Uterine smooth muscle cell (primary cell): ENCODE measurements at places on chromosomes 3 and 15. TPM values are rescaled to one million over a fixed set of nuclear protein-coding genes. Genes with fewer than 3 reads are reported as not detected.

Gene A4GNT
- total RNA-seq: not detected in 2 replicates

Gene CSPG5
- total RNA-seq: under 0.01 and 0.22 TPM in 2 replicates

Gene ACSBG1
- total RNA-seq: under 0.01 and 0.25 TPM in 2 replicates

Gene KLHL24
- 31.2 and 81.4 TPM in 2 replicates for total RNA-seq

Gene GPR62
- total RNA-seq: 0.12 TPM in 1 of 2 replicates, not detected in the other

Gene ATP11B
- 74.8 and 86.2 TPM in 2 replicates for total RNA-seq

Gene ZFAND6
- total RNA-seq: 139 and 205 TPM in 2 replicates

Gene IRAK2
- total RNA-seq: 4.9 and 6.2 TPM in 2 replicates

Gene ACKR4
- total RNA-seq: 1.5 and 2.1 TPM in 2 replicates

Gene CHRFAM7A
- 1.00 and 1.4 TPM in 2 replicates for total RNA-seq

Gene OSBPL10
- total RNA-seq: 13.7 and 13.9 TPM in 2 replicates

Gene COL8A1
- total RNA-seq: 17.8 and 62.4 TPM in 2 replicates

Gene SOX2
- total RNA-seq: not detected in 2 replicates

Gene CHST13
- not detected in 2 replicates for total RNA-seq

Gene NECTIN3
- 53.0 and 63.2 TPM in 2 replicates for total RNA-seq

Gene SPINK8
- total RNA-seq: not detected in 2 replicates

Gene CISH
- total RNA-seq: 0.44 and 0.62 TPM in 2 replicates

Gene SMAD6
- total RNA-seq: 11.0 and 11.3 TPM in 2 replicates

Gene PAQR5
- total RNA-seq: 0.37 and 1.5 TPM in 2 replicates

Gene MANF
- 200 and 285 TPM in 2 replicates for total RNA-seq

Gene NANOGP8
- total RNA-seq: not detected in 2 replicates
